Hippocampal formation (tissue), 2 donors: ENCODE measurements at places on chromosomes 1 and 21.

- no peak for DNase-seq
Observed at GRCh38 chr1:97505816-97506215, 415.0 kb downstream of the DPYD start.

- no peak for DNase-seq
Observed at GRCh38 chr1:230694991-230695390, 18.9 kb downstream of the AGT start.

- DNase-seq, result no peak
Observed at GRCh38 chr1:204344665-204345355, 14.9 kb downstream of the PLEKHA6 start.

- DNase-seq, result no peak
Observed at GRCh38 chr1:119987686-119988085, 81.8 kb downstream of the NOTCH2 start.

- no peak for DNase-seq
Observed at GRCh38 chr1:205365945-205366463, 9.3 kb upstream of the KLHDC8A start.
